HCT116 (cell line): ENCODE measurements at places on chromosomes 1 and 21.

DNA sequence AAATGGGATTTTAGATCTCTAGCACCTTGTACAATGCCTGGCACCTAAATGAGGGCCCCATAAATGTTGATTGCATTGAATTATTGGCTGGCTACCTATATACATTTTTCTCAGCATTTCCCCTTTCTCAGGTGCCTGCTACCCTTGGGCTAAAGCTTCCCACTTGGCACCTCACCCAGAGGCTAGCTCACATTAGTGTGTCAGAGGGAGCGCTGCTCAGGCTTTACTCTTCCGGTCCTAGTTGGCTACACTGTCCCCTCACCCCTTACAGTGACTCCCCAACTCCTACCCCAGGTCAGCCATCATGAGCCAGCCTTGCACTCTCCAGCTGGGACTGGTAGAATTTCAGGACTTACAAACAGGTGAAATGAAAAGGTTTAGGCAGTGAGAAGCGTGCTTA is 9.5 kb downstream of the TRAF5 start:
- H3K36me3 ChIP-seq, result no peaks in the 10 kb centered on the region
- H3K4me1 ChIP-seq, result no peaks in the 10 kb centered on the region
- H3K27me3 ChIP-seq, result no peaks in the 10 kb centered on the region
- no peak overlapping the region for H3K27ac ChIP-seq
- no peak for DNase-seq

- peak overlapping the region; percentile 25 for H3K27ac ChIP-seq
- no peak for DNase-seq
- H3K36me3 ChIP-seq, result peaks cover 26% of the 10 kb centered on the region
These were observed 4.4 kb downstream of the ELOVL1 start for GRCh38 chr1:43363283-43363934.

DNA sequence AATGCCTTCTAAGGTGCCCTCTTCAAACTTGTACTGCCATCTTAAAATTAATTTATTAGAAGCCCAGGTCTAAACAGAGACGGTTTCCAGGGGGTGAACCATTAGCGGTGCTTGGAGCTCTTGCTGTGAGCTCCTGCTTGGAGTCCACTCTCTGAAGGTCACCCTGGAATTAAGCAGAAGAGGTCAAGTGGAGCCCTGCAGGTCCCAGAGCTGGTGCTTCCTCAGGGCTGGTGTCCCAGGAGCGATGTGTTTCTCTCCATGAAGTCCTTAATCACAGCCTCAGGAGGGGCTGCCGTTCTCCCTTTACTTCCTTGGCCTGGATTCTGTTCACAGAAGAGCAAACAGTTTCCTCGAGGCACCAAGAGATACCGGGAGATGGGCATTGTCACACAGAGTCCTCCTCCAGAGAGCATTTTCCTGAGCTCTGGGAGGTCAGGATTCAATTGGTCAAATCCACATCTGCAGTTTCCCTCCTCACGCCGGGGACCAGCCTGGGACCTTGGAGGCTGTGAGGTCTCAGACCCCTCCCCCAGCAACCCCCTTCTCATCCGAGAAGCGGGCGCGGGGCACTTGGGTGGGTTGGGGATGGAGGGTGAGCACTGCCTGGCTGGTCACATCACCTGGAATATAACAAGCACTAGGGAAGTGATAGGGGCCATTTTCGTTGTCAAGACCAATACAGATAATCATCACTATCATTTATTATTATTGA is 310.4 kb downstream of the AJAP1 start:
- H3K4me1 ChIP-seq, result no peaks in the 10 kb centered on the region
- H3K27ac ChIP-seq, result no peak overlapping the region
- no peak for DNase-seq
- no peaks in the 10 kb centered on the region for H3K27me3 ChIP-seq
- H3K36me3 ChIP-seq, result no peaks in the 10 kb centered on the region
- no peak overlapping the region for H3K4me3 ChIP-seq

DNA sequence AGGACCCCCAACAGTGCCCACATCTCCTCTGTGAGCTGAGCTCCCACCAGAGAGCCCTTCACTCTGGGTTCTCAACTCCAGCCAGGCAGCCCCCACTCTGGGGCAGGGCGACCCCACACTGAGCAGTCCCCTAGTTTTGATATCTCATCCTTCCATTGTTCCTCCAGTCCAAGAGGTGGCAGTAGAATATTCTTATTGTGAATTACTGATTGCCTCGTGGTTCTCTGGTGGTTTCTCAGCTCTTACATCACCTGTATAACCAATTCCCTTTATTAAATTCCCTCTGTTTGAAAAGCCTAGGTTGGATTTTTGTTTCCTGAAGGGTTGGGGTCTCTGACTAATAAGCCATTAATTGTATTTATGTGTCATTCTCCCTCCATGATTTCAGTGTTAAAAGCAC is 407.5 kb downstream of the SETD4 start:
- no peak for DNase-seq
- no peaks in the 10 kb centered on the region for H3K27me3 ChIP-seq
- H3K4me3 ChIP-seq, result no peak overlapping the region
- H3K27ac ChIP-seq, result no peak overlapping the region
- no peaks in the 10 kb centered on the region for H3K4me1 ChIP-seq
- no peaks in the 10 kb centered on the region for H3K36me3 ChIP-seq

DNA sequence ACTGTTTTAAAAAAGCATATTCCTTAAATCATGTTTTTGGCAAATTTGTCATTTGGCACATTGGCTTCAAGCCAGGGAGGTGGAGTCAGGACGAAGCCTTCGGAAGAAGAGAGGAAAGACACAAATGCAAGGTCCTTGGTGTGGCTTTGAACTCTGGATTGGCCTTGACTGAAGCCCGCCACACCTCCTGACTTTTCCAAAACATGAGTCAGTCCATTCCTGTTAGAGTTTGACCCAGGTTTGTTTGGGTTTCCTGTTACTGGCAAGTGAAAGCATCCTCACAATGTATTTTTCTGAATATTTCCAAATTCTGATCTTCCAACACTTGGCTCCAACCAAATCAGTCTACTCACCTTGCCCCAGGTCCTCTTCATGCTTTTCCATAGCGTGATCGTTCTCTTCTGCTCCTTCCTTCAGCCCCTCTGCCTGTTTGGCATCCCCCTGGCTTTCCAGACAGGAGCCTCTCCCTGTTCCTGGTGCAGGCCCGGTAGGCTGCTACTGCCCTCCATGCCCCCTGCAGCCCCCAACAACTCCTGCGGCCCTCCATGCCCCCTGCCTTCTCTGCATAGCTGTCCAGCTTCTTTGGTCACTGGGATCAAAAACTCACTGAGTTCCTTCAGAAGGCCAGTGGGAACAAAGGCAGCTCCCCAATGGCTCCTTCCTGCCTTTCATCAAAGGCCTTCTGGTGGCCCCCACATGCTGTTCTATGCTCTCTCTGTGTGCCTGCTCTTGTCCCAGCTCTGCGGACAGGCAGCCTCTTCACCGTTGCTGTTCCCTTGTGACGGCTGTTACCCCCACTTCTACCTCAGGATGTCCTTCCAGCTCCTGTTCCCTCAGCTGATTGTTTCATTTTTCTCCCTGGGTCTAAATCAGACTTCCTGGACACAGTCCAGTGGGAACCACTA is 30.4 kb upstream of the SLC30A1 start:
- no peak overlapping the region for H3K27ac ChIP-seq
- peaks cover 15% of the 10 kb centered on the region for H3K4me1 ChIP-seq
- no peak overlapping the region for H3K4me3 ChIP-seq
- DNase-seq, result no peak
- no peaks in the 10 kb centered on the region for H3K36me3 ChIP-seq

DNA sequence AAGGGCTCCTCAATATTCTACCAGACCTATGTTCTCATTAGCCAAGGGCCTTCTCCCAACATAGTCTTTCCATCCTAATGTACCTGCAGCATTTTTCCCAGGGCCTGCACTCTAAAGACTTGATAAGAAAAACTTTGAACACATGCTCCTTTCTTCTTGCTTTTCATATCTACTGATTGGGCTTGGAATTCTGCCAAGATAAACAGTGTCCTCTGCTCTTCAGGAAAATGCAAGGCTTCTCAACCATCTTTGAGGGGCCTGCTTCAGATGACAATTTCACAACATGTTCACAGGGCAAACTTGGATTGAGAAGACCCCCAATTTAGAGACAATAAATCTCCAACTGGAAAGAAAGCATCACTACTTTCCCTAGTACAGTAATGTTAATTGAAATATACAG is 25.8 kb upstream of the PPT1 start:
- peaks cover 3% of the 10 kb centered on the region; the same call in 1 of the 2 replicates for H3K4me1 ChIP-seq
- H3K27ac ChIP-seq, result no peak overlapping the region
- DNase-seq, result no peak

DNA sequence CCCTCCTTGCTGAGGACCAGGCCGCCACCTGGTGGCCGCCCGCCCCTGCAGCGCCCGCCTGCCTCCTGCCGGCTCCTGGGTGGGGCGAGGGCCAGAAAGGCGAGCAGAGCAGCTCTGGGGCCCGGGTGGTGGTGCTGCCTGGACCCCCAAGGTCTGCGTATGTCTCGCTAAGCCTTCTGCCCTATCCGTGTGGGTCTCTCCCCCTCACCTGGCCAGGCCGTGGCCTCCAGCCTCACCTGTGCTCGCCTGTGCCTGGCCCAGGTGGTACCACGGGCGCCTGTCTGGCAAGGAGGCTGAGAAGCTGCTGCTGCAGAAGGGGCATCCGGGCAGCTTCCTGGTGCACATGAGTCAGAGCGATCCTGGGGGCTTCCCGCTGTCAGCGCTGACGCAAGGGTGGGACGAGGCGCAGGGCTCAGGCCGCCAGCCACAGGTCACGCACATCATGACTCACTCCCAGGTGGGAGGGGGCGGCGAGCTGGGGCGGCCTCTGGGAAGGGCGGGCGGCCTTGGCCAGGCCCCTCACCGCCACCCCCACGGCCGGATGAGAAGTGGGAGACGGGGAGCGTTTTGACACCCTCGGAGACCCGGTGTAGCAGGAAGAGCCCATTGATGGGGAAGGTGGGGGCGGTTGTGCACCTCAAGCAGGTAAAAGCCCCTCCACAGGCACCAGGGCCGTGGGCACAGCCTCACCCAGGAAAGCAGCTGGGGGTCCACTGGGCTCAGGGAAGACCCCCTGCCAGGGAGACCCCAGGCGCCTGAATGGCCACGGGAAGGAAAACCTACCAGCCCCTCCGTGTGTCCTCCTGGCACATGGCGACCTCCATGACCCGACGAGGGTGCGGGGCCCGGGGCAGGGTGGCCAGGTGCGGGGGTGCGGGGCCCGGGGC is 9.9 kb downstream of the RNF223 start:
- no peaks in the 10 kb centered on the region for H3K36me3 ChIP-seq
- DNase-seq, result peak; percentile 62
- peaks cover 71% of the 10 kb centered on the region for H3K4me1 ChIP-seq
- H3K27ac ChIP-seq, result peak overlapping the region; percentile 82
- H3K4me3 ChIP-seq, result peak overlapping the region; percentile 38
- no peaks in the 10 kb centered on the region for H3K27me3 ChIP-seq

DNA sequence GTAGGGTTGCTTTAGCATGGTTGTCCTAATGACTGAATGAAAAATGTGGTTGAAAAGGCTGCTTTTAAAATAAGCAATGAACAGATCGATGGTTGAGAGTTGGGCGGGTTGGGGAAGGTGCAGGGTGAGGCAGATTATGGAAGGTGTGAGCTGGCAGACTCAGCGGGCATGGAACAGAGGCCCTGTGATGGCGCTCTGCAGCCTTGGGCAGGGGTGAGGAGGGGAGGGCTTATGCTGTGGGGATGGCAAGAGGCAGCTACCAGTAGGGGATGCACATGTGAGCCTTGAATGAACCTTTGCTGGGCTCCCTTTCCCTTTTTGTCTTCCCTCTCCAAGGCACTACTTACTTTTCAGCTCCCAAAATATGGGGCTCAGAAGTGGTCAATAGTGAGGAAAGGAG is 30.9 kb downstream of the ATP1B1 start:
- no peak overlapping the region for H3K27ac ChIP-seq
- no peak overlapping the region for H3K4me3 ChIP-seq
- H3K36me3 ChIP-seq, result no peaks in the 10 kb centered on the region
- H3K4me1 ChIP-seq, result no peaks in the 10 kb centered on the region
- DNase-seq, result no peak
- H3K27me3 ChIP-seq, result no peaks in the 10 kb centered on the region

DNA sequence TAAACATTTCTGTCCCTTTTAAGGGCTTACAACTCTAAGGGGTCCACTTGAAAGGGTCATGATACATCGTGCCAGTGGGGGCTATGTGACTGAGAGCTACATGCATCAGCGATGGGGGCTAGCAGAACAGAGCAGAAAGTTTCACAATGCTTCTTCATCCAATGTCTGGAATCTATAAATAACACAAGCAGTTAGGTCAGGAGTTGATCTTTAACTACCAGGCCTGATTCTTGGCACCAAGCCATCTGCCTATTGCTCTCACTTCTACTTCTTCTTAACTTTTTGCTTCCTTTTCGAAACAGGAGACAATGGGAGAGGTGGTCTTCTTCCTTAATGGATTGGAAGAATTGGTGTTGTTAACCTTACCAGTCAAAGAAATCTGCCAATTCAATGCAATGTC is 410.0 kb downstream of the TGFB2 start:
- no peak for DNase-seq
- H3K4me3 ChIP-seq, result no peak overlapping the region
- H3K27ac ChIP-seq, result no peak overlapping the region
- H3K36me3 ChIP-seq, result no peaks in the 10 kb centered on the region
- H3K27me3 ChIP-seq, result no peaks in the 10 kb centered on the region

GRCh38 chr1:6519491-6519934 is 28.0 kb upstream of the PLEKHG5 start:
- H3K4me1 ChIP-seq, result no peaks in the 10 kb centered on the region
- H3K27me3 ChIP-seq, result no peaks in the 10 kb centered on the region
- DNase-seq, result no peak
- no peak overlapping the region for H3K4me3 ChIP-seq
- no peaks in the 10 kb centered on the region for H3K36me3 ChIP-seq

DNA sequence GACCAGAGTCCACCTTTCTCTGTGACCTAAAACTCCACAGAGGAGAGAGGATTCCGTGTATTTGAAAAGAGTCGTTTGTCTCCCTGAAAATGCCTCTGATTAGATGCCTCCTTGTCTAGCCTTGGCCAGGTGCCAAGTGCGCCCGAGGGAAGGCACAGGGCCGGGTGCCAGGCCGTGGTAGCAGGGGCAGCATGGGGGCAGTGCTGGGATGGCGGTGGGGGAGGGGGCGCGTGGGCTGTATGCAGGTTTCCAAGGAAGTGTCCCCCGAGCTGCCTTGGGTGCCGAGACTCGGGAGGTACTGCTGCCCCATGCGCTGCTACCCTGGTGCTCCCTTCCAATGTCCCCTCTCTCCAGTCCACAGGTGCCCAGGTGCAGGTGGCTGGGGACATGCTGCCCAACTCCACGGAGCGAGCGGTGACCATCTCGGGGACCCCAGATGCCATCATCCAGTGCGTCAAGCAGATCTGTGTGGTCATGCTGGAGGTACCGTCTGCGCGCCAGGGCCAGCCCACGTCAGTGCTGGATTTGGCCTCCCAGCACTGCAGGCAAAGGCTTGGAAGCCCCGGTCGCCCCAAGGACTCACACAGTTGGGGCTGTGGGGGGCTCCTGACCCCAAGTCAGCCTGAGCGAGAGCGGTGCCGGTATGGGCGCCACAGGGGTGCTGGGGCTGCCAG is 70.9 kb upstream of the COL6A1 start:
- H3K27me3 ChIP-seq, result no peaks in the 10 kb centered on the region
- DNase-seq, result no peak
- no peaks in the 10 kb centered on the region for H3K4me1 ChIP-seq
- H3K36me3 ChIP-seq, result no peaks in the 10 kb centered on the region

GRCh38 chr21:46024141-46024540 is 42.6 kb downstream of the COL6A1 start:
- H3K4me3 ChIP-seq, result no peak overlapping the region
- no peak overlapping the region for H3K27ac ChIP-seq
- no peaks in the 10 kb centered on the region for H3K27me3 ChIP-seq

- H3K4me3 ChIP-seq, result peak overlapping the region; percentile 64
- no peaks in the 10 kb centered on the region for H3K27me3 ChIP-seq
- no peak overlapping the region; the same call in 1 of the 2 replicates for H3K27ac ChIP-seq
- DNase-seq, result no peak
- H3K36me3 ChIP-seq, result no peaks in the 10 kb centered on the region
These were observed 39.0 kb downstream of the PIK3CD start for GRCh38 chr1:9690440-9691107.
